Activated naive CD8-positive, alpha-beta T cell treated with anti-CD3 and anti-CD28 coated beads, Interleukin-2, amount 10 ng/mL, durations not matched to agents 7 days and 5 days (primary cell): ENCODE measurements at places on chromosomes 6 and 20. TPM values are rescaled to one million over a fixed set of nuclear protein-coding genes. Genes with fewer than 3 reads are reported as not detected.

RCAN2 gene
- total RNA-seq: 0.37 TPM

LAMP5 gene
- not detected for total RNA-seq

TAGAP gene
- total RNA-seq: 112 TPM

MOCS3 gene
- 5.8 TPM for total RNA-seq

SSTR4 gene
- total RNA-seq: not detected

PRRC2A gene
- 257 TPM for total RNA-seq

SLC35F1 gene
- not detected for total RNA-seq
